Stimulated activated CD8-positive, alpha-beta memory T cell treated with anti-CD3 and anti-CD28 coated beads, Interleukin-7, amount 100 ng/mL, for 1 hour (primary cell): ENCODE measurements at places on chromosomes 2 and 18.

DNA sequence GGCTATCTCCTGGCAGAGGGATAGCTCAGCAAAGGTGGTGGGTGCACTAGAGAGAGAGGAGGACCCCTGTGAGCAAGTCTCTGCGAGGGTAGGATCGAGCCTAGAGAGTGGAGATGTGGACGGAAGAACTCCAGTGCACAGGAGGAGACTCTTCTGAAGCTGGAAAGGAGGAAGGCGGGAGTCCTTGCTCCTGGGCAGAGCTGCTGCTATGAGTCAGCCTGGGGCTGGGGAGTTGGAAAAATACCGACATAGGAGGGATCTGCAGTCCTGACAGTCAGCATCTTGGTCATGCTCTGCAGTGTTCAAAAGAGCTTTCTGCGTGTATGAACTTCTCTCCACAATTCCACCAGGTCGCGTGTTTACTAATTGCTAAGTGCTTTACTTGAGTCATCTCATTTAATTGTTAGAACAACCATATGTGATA, 233.8 kb downstream of the LDLRAD4 start:
- no peak for DNase-seq

GRCh38 chr2:77025714-77026113, 496.5 kb downstream of the LRRTM4 start:
- DNase-seq = no peak

DNA sequence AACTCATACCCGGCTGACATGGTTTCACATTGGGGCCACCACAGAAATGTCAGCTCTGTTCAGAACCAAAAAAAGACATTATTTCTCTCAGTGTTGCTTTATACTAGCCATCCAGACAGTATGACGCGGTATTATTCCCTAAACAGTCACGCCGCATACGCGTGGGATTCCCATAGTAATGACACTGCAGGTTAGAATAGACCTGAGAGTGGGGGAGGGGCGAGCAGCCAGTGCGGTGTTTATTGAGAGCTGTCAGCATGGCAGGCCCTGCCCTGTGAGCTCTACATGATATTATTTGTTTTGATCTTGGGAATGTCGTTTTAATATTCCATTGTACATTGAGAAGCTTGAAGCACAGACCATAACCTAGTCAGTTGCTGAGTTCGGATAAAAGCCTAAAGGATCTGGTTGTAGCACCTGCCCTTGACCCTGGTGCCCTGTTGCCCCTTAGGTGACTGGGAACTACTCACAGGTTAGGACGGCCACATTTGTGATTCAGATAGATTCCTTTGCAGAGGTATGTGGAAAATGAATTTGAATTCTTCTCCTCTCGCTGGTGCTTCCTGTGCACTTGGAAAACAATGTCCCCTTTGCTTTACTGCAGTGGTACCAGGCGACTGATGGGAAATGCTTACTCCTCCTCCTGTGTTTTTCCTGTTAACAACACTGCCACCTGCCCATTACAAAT, 150.1 kb downstream of the ARHGAP28 start:
- DNase-seq = no peak

DNA sequence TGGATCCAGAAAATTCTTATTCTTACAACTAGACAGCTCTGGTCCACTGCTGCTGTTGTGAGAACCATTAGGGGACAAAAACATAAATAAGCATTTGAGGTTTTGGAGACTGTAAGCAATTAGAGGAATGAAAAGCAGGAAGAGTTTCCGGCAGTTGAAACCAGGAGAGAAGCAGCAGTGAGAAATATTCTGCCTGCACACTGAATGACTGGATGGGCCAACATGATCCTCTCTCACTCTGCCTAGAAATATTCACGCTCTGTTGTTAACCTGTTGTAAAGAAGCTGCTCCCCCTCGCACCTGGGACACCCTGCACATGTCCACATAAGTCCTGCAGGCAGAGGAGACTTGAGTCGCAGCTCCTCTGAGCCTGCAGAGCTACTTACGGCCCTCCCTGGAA, 60.4 kb upstream of the RNF152 start:
- no peak for DNase-seq

DNA sequence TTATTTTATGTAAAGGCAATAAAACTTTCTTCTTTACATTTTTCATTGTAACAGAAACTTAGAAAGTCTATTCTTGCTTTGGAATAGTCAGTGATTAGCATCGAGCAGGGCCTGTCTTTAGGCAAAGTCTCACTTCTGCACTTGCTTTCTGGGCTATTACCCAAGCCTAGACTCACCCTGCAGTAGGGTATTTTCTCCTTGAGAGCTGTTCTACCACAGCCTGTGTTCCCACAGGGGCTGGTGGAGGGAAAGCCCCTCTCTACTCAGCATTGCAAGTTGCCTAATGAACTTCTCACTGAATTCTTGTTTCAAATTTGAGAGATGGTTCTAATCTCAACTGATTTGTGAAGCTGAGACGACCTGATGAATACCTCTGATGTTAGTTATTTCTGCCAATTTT, 111.7 kb upstream of the KLHL14 start:
- DNase-seq = no peak

GRCh38 chr2:71557321-71557720, 104.0 kb downstream of the DYSF start:
- DNase-seq = no peak

DNA sequence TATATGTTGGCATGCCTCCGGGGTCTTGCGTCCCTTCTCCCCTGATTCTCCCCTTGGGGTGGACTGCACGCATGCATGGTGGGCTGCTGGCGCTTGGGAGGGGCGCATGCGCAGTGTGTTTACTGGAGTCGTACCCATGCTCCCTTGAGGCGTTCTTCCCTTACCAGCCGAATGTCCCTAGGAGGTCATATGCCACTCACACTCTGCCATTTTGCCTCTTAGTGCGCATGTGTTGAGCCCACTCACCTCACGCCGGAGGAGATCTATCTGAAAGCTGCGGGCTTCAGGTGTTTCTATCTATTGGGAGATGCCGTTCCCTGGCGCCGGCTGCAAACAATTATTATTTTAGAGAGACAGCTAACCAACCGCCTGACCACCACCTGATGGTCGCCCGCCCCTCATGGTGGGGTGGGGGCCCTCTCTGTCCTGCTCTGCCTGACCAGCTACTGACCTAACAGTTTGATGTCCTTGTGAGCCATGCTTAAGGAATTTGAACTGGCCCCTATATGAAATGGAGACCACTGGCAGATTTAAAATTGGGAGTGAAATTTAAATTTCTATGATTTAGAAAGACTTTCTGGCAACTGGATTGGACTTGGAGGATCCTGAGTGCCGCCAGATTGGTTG, 179.6 kb downstream of the RNF144A start:
- DNase-seq = no peak

GRCh38 chr2:188902901-188903491, 71.2 kb upstream of the COL3A1 start:
- DNase-seq = no peak

GRCh38 chr18:22494771-22495170, 77.1 kb upstream of the CTAGE1 start:
- no peak for DNase-seq

- DNase-seq = no peak
These were observed 51.4 kb downstream of the SPATS2L start for GRCh38 chr2:200357845-200358244.

GRCh38 chr2:152298754-152299153, 36.2 kb upstream of the FMNL2 start:
- no peak for DNase-seq

DNA sequence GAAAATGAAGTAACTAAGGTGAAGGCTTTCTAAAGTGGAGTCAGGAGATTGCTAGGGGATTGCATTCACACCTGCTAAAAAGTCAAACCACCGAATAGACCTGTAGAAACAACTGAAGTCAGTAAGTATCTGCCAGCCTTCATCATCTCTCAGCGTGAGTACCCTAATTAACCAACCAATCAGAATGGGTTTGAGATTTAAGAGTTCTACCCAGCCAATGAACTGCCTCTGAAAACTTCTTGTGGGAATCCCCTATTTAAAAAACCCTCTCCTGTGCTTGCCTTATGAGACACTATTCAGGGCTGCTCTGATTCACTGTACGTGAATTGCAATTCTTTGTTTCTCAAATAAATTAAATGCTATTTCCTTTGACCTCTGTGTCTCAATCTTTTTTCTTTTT, 3.4 kb upstream of the FAM161A start:
- DNase-seq = no peak

GRCh38 chr2:150811259-150811855, 323.9 kb upstream of the RND3 start:
- no peak for DNase-seq

GRCh38 chr2:213885485-213885884, 525.4 kb upstream of the VWC2L start:
- DNase-seq = no peak

- DNase-seq = no peak
These were observed 154.5 kb upstream of the NDUFV2 start for GRCh38 chr18:8948011-8948410.

DNA sequence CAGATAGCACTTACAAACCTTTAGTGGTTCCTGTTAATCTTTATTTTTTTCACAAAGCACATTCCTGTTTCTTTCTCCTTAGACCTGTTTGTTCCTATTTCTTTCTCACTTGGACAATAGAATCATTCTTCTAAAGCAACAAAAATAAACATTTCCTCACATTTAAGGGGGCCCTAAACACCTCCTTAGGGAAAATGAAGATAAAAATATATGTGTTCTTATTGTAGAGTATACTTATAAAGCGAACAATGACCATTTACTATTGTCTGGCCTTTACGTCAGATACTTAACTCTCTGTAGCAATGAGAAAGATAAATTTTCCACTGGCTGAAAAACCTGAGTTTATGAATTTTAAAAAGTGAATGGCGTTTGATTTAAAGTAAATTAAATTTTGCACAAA, 234.6 kb downstream of the TCF4 start:
- DNase-seq = no peak

GRCh38 chr2:173963817-173964564, 1.2 kb downstream of the SP3 start:
- peak; percentile 81 for DNase-seq

DNA sequence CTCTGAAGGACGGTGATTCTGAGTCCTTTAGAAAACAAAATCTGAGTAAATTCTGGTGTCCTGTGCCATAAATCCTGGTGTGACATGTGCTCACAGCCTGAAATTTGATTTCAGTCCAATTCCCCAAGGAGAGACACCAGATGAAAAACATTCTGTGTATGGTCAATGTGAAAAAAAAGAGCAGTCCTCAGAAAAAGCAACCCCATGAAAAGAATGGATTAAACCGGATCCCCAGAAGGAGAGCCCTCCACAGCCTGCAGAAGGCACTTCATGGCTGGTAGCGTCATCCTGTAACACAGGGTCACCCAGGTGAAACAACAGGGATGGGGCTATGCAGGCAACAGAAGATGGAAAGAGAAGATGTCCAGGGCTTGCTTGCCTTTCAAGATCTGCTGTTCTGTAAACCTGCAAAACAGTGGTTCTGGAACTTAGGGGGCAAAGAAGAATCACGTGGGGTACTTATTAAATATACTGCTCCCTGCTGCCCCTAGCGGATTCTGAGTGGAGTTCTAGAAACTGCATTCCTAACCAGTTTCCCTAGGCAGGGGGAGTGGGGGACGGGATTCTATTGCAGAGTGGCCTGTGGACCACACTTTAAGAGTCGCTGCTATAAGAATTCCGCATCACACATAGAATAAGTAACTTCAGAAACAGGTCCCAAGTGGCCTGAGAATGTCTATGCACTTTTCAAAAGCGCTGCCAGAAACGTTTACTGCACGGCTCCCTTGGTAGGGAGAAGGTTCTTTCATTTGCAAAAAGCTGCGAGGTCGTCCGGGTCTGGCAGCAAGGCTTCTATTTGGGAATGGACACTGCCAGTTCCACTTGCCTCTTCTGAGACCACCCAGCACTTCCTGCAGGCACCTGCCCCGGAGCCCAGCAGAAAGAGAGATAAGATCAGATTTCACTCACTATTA, 118.9 kb upstream of the ARL5A start:
- DNase-seq = no peak

DNA sequence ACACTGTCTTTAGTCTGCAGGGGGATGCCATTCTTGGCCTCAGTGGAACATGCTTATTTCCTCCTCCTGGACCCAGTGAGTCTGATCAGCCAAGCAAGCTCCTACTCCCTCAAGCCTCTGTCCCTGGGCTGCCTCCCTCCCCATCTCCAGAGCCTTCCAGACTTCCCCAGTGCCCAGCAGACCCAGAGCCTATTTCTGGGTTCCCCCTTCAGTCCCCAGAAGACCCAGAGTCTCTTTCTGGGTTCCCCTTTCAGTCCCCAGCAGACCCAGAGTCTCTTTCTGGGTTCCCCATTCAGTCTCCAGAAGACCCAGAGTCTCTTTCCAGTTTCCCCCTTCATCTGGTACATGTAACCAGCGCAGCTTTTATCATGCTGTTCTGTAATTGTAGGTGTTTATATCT, 17.0 kb upstream of the PKDCC start:
- no peak for DNase-seq

GRCh38 chr2:100894105-100894795, 74.3 kb downstream of the NPAS2 start:
- no peak for DNase-seq

DNA sequence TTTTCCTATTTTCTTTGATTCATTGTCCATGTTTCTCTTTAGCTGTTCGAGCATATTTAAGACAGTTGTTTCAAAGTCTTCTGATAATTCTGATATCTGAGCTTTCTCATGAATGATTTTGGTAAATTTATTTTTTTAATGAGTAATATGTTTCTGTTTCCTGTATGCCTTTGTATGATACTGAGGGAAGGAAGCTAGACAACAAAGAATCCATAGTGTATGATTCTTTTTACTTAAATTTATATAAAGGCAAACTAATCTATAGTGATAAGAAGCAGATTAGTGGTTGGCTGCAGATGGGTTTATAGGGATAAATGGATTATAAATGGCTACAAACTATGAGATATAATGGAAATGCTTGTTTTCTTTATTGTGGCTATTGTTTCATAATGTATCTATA, 352.7 kb upstream of the CDH2 start:
- DNase-seq = no peak

DNA sequence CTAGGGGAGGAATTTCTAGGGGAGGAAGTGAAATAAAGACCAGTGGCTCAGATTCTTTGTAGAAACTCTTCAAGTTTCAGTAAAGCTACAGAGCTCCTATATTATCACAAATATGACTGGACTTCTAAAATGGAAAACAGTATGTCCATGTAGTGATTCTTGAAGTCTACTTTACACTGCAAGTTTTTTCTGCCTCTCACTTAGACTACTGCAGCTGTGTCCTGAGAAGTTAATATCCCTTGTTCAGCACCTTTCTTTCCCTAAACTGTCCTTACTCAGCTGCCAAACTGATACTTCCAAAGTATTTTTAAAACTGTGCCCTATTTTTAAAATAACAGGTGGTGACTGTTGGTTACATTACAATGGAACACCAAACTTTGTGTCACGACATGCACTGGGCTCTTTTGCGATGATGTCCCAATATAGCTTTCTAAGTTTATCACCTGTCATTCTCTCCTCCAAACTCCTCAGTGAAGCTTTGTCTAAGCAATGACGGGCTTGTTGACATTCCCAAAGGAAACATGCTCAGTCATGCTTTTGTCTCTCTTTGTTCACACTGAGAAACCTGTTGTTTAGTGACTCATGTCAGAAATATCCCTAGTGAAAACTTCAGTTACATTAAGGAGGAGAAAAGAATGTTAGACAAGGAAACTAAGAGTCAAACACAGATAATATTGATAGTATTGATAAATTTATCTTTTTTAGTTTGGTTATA, 341.1 kb downstream of the ARL6IP6 start:
- no peak for DNase-seq

- DNase-seq = no peak
These were observed 57.1 kb downstream of the SNORC start for GRCh38 chr2:232927032-232927792.
